ENCODE measurements at places on chromosomes 7 and 10.

- no peak for DNase-seq
These were observed 245.9 kb upstream of the RHOBTB1 start for GRCh38 chr10:61189912-61190311.

GRCh38 chr7:159094919-159095915, 49.5 kb downstream of the VIPR2 start:
- no peak for DNase-seq

DNA sequence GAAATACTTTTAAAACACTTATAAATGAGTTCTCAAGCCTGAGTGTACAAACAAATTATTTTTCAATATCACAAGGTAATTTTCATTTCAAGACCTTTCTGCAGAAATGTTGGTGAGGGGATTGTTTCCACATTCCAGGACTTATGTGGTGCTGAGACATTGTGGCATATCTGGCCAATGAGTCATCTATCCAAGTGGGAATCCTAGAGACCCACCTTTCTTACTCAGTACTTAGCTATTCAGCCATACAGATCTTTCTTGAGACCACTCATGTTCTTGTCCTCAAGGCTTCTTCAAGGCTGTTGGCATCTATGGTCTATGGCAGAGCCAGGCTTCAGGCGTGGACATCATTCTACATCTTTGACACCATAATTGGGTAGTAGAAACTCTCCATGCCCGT, 225.4 kb downstream of the DKK1 start:
- no peak for DNase-seq

DNA sequence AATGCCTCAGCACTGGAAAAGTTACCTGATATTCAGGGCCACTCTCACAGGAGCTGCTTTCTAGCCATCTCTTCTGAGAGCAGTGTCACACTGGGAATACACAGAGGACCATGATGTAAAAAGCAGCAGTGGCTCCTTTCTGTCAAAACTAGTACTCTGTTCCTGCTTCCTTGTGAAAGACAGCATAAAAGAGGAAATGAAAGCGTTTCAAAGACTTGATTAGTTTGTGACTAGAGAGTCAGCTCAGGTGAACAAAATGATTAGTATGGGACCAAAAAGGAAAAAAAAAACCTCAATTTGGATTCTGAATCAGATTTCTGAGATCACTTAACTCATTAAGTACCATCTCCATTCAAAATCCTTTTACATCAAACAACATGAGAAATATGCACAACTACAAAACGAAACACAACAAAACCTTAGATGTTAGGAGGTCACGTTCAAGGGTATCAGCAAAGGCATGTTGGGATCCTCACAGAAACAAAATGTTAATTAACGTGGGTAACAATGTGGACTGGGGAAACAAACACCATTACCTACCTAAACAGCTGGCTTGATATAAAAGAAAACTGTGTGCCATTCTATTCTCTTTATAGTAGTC, 103.7 kb downstream of the MACC1 start:
- no peak for DNase-seq

GRCh38 chr7:29271319-29271658, 76.7 kb downstream of the CHN2 start:
- DNase-seq: no peak

DNA sequence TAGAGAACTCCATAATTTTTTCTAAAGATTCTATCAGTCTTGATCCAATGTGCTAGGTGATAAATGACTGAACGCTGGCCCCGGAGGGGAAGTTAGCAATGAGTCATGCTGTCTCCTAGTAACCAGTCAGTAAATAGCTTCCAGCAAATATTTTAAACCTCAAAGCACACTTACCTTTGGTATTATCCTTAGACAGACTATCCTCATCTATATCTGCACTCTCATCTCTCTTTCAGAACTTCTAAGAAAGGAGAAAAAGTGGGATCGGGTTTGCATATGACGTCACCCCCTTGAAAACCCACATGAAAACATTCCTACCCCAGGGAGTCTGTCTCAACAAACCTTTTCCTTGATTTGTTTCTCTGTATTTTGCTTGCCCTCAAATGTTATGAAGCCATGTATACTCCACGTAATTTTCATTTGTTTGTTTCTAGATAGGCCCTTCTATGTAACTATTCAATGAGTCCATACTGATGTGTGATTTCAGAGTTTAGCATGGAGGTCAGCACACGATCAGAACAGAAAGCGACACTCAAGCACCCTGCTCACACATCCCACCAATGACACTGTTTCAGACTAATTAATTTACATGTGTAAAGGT, 174.9 kb upstream of the NRP1 start:
- no peak for DNase-seq

DNA sequence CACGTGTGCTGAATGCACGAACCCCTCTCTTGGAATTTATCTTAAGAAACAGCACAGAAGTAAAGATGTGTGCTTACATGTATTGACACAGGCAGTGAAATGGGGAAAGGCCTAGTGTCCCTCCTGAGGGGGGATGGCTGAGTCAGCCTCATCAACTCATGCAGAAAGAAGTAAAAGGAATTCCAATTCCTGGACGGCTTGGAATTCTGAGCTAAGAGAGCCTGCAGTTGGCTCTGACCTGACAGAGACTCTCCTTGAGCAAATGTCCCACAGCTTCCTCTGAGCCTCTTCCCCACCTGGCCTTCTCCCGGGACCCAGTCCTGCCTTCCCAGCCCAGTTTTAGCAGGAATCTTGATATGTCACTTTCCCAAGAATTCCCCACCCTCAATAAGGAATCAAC, 542.4 kb upstream of the ADARB2 start:
- DNase-seq: no peak

GRCh38 chr10:110260746-110261477, 43.8 kb downstream of the SMNDC1 start:
- no peak for DNase-seq

GRCh38 chr10:1410469-1411395, 326.6 kb downstream of the ADARB2 start:
- DNase-seq: no peak

GRCh38 chr10:30694518-30695228, 65.1 kb upstream of the LYZL2 start:
- DNase-seq: no peak

All from activated CD4-positive, alpha-beta T cell treated with anti-CD3 and anti-CD28 coated beads, Interleukin-2, amount 50 U/mL, for 4 hours (primary cell).